ENCODE measurements at places on chromosomes 5 and 9.

DNA sequence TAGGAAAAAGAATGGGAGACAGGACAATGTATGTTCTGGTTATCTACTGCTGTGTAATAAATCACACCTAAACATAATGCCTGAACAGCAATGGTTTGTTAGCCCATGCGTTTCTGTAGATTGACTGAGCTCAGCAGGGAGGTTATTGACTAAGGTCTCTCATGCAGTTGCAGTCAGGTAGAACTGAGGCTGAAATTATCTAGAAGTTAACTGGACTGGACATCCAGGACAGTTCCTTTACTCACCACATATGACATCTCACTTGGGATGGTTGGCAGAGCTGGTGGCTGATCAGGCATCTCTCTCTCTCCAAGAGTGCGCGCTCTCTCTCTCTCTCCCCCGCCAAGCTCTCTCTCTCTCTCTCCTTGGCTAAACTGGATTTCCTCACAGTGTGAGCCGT, 8.9 kb upstream of the FOXB2 start:
- DNase-seq = no peak

GRCh38 chr5:82666312-82666711, 388.2 kb upstream of the RPS23 start:
- DNase-seq = no peak

- DNase-seq = no peak
These were observed 284.1 kb upstream of the PDE4D start for GRCh38 chr5:60177596-60177995.

- DNase-seq = no peak
These were observed 6.9 kb upstream of the IGFBPL1 start for GRCh38 chr9:38431116-38431515.

GRCh38 chr9:115192280-115192679, 74.3 kb upstream of the TNC start:
- no peak for DNase-seq

- DNase-seq = no peak
These were observed 45.0 kb downstream of the FOXI1 start for GRCh38 chr5:170150713-170151096.

DNA sequence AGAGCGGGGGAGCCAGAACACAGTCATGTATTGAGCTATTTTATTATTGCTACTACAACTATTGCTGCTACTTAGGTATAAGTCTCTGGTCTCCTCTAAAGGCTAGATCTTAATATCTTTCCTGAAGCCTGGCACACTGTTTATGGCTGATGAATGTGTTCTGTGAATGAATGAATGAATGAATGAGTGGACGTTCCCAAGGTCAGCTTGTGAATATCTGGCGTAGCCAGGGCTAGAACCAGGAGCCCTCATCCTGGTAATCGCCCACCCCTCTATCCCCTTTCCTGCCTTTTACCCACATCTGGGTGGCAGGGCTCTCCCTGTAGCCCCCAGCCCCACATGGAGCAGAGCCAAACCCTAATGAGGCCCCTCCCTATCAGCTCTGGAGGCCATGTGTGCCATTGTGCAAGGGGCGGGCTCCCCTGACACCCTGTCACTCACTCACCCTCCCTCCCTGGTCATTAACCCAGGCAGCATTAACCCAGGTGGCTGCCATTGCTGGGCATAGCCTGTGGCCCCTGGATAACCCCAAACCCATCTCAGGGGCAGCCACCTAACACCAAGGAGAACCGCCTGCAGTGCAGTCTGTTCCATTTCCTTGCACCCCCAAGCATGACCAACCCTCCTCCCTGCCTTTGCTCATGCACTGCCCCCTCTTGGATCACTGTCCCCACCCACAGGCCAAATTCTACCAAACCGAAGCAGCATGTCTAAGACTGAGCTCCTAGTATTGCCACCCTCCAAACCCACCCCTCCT, 2.0 kb upstream of the AKNA start:
- no peak for DNase-seq

- DNase-seq = no peak
These were observed 471.9 kb upstream of the RGMB start for GRCh38 chr5:98301547-98301946.

DNA sequence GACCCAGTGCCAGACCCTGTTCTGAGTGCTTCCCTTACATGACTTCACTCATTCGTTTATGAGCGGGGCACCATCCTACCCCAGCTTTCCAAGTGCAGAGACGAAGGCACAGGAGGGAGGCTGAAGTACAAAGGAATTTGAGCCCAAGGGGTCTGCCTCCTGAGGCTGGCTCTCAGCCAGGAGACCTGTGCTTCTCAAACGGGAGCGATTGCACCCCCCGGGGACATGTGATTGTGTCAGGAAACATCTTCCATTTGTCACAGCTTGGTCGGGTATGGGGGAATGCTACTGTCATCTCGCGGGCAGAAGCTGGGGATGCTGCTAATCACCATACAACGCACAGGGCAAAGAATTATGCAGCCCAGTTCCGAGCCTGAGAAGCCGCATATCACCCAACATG, 23.9 kb downstream of the ADCY2 start:
- DNase-seq = no peak

- no peak for DNase-seq
These were observed 2.8 kb downstream of the NR6A1 start for GRCh38 chr9:124768334-124768733.

DNA sequence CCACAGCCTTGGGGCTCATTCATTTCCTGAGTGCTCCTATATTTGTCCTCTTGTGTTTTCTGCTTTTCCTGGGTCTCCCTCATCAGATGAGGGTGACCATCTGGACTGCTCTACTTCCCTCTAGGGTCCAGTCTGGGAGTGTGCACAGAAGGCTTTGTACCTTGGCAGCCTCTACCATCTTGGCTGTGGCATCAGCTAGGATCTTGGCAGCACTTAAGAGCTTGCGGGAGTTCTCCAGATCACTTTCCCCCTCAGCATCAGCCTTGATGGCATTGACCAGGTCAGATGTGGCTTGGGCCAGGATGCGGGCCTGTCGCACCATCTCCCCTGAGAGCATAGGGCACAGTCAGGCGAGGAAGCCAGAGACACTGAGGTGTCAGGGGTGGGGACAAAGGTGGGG, 15.8 kb downstream of the TLN1 start:
- peak; percentile 16 for DNase-seq

DNA sequence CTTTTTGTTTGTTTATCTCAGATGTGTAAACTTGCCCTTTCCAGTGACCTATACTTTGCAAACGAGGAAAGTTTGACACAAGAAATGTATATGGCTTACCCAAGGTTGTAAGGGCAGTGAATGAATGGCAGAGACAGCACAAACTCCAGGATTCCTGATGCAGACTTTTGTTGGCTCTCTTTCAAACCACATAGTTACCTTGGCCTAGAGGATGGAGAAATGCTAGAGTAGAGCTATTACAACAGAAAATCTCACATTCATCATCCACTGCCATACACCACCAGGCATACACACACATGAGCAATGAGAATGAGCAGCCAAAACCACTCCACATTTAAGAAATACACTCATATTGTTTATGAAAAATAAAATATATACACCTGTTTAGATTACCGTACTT, 387.0 kb downstream of the TLR4 start:
- DNase-seq = no peak

- no peak for DNase-seq
These were observed 419.4 kb upstream of the IRX4 start for GRCh38 chr5:2302169-2302568.

- DNase-seq = no peak
These were observed 98.6 kb downstream of the FBXW11 start for GRCh38 chr5:171907725-171908343.

DNA sequence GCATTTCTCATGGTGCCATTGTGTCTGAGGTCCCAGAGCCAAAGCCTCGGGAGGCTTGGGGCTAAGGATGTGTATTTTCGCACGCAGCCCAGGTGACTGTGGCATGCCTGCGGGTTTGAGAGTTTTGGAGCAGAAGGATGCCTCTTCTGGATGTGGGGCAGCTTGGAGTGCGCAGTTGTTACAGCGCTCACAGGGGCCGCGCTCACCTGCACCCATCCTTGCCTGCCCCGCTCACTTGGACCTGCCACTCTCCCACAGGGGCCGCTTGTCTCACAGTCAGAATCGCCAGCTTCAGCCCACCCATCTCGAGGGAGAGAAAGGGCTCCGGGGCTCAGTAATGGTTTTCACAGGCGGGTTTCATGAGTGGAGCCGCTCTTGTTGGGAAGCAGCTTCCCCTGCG, 132.9 kb downstream of the MVB12B start:
- DNase-seq = no peak

DNA sequence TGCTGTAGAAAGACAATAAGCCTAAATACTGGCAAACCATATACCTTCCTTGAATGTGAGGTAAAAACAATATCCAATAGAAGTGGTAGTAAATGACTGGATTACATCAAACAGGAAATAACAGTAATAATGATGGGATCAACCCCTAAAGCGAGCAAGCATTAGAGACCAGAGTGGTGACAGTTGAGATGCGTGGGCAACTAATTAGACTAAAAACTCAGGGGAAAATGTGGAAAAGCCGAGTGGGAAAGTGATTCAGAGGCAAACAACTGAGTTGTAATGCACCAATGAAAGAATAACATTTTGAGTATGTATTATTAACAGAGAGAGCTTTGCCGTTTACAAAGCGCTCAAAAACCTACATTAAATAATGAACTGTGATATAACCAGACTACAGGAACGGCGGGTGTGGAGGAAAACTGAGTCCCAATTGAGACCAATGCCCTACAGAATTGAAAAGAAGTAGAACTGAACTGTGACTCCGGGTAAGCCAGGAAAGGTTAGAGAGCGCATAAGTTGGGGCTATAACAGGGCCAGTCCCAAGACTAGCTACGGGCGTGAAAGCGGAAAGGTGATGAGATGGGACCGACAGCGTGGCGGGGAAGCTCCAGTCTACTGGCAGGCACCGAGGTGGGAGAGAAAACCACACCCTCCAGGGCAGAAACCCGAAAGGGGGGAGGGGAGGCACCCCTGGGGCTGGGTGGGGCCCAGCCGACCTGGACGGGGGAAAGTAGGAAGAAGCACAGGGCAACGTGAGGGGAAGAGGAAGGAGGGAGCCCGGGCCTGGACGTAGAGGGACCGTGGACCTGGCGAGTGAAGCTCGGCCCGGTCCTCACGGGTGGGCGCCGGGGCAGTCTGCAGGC, 592 bp downstream of the UBAP2 start:
- peak; percentile 41 for DNase-seq

- DNase-seq = no peak
These were observed 519.9 kb downstream of the SEMA5A start for GRCh38 chr5:9025942-9026341.

- no peak for DNase-seq
These were observed 437.7 kb downstream of the SEMA5A start for GRCh38 chr5:9108162-9108561.

DNA sequence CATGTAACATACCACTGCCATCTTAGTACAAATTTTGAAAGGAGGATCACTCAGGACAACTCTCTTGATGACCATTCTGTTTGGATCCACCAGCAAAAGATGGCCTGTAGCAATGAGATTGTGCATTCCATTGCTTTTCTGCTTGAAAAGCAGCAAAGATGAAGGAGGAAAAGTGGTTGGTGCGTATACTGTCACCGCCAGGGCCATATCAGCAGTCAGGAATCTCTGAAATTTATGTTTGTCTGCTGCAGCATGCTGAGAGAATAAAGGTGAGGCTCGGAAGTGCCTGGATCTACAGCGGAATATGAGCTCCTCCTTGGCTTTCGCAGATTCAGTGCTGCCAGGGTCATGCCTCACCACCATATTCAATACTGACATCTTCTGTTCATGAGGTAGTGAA, 144.4 kb downstream of the GPBP1 start:
- no peak for DNase-seq

GRCh38 chr9:26955222-26955903, 849 bp upstream of the IFT74 start:
- DNase-seq = peak; percentile 16

- peak; percentile 53 for DNase-seq
These were observed 20.7 kb downstream of the GSN start for GRCh38 chr9:121288673-121289025.

DNA sequence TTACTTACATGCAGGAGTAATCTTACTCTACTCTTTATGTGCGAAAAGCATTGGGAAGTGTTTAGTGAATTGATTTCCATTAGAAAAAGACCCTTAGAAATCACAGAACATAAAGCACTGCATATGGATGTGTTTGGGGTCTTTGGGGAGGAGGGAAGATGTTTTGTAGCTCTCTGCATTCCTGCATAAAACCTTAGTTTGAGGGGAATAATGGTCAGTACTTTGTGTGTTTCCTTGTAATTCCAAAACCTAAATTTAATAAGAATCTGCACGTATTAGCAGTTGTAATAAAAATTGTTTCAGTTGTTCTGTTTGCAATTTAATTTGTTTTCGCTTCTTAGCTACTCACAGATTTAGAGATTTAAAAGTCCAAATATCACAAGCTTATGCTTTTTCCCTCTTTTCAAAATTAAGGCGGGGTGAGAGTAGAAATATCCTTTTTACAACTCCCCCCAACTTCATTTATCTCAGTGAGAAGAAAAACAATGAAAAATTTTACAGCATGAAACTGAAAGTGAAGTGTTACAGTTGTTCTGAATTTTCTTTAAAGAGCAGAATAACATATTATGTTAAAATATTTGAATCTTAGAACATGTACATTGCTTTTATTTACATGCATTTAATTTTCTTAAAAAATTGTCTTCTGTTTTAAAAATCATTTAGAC, 143.8 kb downstream of the SMARCA2 start:
- DNase-seq = no peak

DNA sequence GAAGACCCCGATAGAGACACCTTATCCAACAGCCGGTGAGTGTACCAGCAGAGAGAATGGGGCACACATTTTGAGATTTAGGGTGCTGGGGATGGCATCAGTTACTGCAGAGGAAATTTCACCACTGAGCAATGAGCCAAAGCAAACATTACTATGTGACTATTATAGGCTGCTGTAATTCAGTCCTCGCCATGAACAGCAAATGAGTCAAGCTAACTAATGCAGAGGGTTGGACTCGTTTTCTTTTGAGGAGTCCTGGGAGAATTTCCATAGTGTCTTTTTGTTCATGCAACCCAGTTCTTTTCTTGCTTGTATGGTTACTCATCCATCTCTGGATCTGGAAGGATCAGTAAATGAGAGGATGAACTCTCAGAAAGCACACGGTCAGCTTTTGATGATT, 323.8 kb downstream of the PSAT1 start:
- no peak for DNase-seq

Measured in C1 segment of cervical spinal cord (tissue), 14 donors.